Astrocyte of the spinal cord (primary cell): ENCODE measurements at places on chromosomes 1 and 21.

DNA sequence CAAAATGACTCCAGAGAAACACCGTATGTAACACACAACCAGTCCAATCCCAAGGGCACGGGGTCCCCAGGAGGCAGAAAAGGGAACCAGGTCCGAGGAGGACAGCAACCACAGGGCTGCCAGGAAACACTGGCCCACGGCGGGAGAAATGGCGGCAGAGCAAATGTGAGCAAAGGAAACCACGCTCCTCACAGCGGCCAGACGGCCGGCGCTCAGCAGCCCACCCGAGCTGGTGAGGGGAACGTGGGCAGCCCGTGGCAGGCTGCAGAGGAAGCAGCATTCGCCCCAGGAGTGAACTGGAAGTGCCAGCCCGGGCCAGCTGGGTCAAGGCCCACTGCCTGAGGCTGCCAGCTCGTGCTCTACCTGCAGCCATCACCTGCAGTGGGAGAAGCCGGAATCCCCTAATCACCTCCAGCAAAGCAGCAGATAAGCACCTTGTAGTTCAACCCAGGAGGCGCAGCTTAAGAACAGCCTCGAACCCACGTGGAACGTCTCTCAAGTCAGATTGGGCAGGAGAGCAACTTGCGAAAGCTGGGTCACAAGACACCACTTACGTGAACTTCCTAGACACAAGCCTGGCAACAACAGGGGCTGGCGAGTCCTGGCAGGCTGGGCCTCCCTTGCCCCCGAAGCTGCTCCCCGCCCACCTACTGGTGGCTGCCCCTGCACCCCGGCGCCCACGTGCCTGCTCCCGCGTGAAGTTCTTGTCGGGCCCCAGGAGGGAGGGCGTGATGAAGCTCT is 6.7 kb downstream of the SLC19A1 start:
- DNase-seq = no peak

GRCh38 chr21:20661246-20661645 is 337.0 kb upstream of the NCAM2 start:
- DNase-seq = no peak

- no peak for DNase-seq
Observed at GRCh38 chr1:206011057-206011456, 7.9 kb upstream of the RAB7B start.

DNA sequence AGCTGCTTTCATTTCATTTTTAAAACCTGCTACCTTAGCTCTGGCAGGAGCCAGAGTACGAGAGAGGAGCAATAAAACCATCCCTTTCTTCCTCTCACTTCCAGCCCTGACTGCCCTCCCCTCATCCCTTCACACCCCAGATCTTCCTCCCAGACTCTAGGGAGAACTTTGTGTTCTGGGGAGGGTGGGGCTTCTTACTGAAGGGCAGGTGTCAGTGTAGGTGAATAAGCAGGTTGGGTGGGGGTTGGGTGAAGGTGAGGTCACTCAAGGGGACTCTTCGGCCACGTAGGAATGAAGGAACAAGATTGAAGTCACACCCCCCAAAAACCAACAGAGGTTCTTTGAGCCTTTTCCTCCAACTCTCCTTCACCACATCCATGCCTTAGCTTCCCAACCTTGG is 88.9 kb downstream of the CD58 start:
- DNase-seq = no peak

- DNase-seq = no peak
Observed at GRCh38 chr21:26425576-26425975, 147.5 kb downstream of the CYYR1 start.

DNA sequence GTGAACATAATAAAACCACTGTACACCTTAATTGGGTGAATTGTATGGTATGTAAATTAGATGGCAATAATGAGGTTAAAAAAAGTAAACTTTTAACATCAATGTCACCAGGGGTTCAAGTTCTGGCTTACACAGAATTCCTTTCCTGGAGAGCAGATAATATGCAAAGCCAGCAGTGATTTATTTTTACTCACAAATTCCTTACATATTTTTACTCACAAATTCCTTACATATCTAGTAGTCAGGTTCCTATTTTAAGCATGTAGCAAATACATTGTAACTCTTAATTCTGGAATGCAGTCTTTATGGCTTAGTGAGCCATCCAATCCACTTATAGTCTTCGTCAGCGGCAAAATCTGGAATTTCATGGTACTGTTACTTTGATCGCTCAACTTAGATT is 1.3 kb upstream of the UBE4B start:
- peak; percentile 39 for DNase-seq

GRCh38 chr1:187032982-187033692 is 204.4 kb downstream of the PLA2G4A start:
- peak; percentile 19 for DNase-seq

DNA sequence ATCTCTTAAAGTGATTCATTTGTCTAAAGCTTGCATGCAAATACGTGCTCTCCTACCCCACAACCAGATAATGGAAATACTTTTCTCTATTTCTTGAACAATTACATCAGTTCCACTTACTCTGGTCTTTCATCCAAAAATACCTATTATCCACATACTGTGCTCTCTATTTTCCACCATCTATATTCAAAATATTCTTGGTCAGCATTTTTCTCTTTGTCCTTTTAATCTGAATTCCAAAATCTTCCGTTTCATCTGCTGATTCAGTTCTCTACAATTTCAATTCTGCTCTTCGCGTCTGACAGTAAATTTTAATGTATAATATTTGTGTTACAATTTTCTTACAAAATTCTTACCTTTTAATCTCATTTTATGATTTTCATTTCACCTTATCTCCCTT is 110.3 kb downstream of the ZNF648 start:
- DNase-seq = no peak

DNA sequence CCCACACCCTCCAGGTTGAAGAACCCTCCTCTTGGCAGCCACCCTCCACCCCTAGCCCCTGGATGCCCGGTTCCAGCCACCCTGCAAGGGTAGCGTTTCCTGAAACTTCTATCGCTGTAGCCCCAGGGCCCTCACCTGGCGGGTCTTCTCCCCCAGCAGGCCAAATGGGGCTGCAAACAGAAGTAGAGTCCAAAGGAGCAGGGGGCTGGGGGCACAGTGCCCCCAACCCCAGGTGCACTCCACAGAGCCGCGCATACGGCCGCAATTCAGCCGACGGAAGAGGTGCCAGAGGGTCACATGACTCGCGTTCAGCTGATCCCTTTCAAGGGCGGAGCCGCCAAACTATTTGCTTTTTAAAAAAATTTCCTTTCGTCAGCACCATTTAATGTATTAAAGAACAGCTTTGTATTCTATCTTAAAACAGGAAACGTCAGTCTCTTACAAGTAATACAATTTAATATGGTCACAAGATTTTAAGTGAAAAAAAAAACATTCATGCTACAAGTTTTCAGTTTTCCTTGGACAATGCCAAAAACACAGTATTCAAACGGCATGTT is at the start of gene GLMP:
GLMP (minus strand) TSS at position 289 of the 557 bp plus-strand sequence; CDS start at position 255, 34 bp downstream.
- DNase-seq = peak; percentile 65

- DNase-seq = no peak
Observed at GRCh38 chr1:42981255-42981805, 22.7 kb upstream of the SLC2A1 start.
